H7 (cell line): ENCODE measurements at places on chromosomes 12 and 14.

DNA sequence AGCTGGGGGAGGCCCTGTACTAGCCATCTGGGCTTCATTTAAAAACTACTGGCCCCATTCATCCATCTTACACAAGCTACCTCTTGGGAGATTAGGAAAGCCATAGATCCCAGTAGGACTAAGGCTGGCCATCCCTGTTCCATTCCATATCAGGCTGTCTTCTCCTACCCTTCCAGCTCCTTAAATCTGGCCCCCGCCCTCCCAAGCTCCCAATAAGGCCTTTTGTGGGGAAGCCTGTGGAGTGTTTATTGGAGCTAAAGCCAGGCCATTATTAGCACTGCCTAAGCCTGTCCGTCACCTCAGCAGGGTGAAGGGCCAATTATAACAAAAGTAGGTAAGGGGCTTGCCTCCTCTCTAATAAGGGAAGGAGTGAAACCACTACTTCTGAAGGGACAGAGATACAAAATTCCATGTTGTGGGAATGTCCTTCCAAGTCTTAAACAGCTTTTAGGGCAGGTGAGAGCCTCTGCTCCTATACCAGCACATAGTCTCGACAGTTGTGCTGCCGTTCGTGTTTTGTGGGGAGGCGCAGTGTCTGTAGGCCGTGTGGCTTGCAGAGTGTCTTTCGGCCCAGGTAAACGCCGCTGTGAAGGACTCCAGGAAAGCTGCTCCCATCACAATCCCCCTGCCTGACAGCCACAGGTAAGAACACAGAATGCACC, 3.7 kb downstream of the MYL6 start:
- no peak for DNase-seq

- DNase-seq, result no peak
These were observed 60.7 kb upstream of the DCD start for GRCh38 chr12:54708826-54709225.

GRCh38 chr12:96242597-96242996, 48.4 kb downstream of the ELK3 start:
- DNase-seq, result no peak

GRCh38 chr14:66445936-66446335, 40.2 kb upstream of the CCDC196 start:
- no peak for DNase-seq

- peak; percentile 48 for DNase-seq
These were observed 30.0 kb downstream of the MMP17 start for GRCh38 chr12:131857908-131858850.

GRCh38 chr12:108709697-108710096, 21.6 kb downstream of the CORO1C start:
- DNase-seq, result no peak

DNA sequence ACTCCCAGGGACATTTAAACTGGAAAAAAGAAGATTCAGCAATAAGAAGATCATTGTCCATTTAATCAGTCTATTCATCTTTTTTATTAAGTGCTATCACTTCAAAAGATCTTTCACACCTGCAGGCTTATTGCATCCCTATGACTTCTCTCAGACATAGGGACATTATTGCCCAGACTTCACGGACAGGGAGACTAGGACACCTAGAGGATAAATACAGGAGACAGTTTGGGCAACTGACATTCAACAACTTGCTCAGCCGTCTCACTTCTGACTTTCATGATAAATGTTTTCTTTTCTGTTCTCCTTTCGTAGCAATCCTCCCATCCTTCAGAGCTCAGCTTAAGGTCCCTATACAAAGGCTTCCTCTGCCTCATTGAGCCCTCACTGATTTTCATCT, 84.3 kb downstream of the TMEM30B start:
- DNase-seq, result no peak

- DNase-seq, result no peak
These were observed 12.2 kb downstream of the EVL start for GRCh38 chr14:100077441-100077840.

GRCh38 chr12:24226745-24227350, 277.4 kb upstream of the SOX5 start:
- DNase-seq, result no peak
